ENCODE measurements at places on chromosomes 5 and 9.
A peak's percentile ranks its signal among the peaks of the same experiment; 100 is the strongest.

DNA sequence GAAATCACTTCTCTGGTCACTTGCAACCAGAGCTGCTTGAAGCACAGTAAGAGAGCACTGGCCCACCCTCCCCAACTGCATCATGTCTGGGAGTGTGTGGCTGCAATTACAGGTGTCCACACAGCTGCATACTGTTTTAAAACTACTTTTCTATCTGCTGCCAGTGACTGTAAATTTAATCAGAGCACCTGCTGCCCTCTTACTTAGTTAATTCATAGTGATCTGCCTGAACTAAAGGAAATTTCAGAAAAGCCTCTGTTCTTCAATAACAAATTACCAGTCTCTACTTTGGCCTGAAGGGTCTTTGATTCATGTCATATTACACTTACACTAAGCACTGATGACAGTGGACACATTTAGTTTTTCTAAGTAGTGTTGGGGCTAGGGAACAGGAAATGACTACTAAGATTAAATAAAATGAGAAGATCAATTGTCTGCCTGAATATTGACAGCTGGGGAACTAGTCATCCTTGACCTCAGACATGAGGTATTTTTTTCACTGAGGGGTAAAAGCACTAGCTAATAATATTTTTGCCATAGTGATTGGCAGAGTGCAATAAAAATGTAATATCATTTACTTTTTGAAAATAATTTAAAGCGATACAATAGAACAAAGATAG lies 788.9 kb upstream of the GRAMD2B start:
- DNase-seq, result no peak

GRCh38 chr5:173890195-173890991 lies 2.2 kb downstream of the CPEB4 start:
- no peak for DNase-seq

- DNase-seq, result peak; percentile 69
Observed at GRCh38 chr5:9888501-9888901, 258.4 kb upstream of the TAS2R1 start.

- DNase-seq, result no peak
Observed at GRCh38 chr5:165328846-165329245, 1823.4 kb downstream of the MAT2B start.

GRCh38 chr9:7402334-7403027 lies 397.1 kb downstream of the DMAC1 start:
- no peak for DNase-seq

DNA sequence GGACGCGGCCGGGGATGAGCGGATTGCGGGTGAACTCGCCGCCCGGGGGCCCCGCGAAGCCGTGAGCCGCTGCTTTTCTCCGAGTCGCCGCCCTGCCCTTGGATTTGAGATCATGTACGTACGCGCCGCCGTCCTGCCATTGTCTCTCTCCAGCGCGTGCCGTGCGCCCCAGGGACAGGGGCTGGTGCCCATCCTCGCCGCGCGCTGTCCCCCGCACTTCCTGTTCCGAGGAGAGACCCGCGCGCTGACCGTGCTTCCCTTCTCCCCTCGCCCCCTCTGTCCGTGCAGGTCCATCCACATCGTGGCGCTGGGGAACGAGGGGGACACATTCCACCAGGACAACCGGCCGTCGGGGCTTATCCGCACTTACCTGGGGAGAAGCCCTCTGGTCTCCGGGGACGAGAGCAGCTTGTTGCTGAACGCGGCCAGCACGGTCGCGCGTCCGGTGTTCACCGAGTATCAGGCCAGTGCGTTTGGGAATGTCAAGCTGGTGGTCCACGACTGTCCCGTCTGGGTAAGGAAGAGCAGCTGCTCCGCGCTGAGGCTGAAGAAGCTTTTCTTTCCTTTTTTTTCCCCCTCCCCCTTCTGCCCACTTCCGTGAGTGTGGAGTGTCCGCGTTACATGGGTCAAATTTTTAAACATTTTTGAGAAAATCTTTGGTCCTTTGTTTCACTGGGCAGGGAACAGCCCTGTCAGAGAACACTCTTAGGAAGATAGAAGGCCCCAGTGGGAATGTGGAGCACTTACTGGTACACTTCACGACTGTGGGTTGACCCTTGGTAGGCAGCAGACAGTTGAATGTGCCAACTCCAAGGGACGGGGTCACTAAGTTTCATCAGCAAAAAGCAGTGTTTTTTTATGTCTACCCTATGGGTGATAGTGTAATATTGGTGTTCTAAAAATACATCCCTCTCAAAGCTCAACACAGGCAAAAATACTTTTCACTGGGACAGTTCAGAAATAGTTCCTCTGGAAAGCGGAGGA lies 727 bp downstream of the RHOBTB3 start:
- DNase-seq, result no peak

DNA sequence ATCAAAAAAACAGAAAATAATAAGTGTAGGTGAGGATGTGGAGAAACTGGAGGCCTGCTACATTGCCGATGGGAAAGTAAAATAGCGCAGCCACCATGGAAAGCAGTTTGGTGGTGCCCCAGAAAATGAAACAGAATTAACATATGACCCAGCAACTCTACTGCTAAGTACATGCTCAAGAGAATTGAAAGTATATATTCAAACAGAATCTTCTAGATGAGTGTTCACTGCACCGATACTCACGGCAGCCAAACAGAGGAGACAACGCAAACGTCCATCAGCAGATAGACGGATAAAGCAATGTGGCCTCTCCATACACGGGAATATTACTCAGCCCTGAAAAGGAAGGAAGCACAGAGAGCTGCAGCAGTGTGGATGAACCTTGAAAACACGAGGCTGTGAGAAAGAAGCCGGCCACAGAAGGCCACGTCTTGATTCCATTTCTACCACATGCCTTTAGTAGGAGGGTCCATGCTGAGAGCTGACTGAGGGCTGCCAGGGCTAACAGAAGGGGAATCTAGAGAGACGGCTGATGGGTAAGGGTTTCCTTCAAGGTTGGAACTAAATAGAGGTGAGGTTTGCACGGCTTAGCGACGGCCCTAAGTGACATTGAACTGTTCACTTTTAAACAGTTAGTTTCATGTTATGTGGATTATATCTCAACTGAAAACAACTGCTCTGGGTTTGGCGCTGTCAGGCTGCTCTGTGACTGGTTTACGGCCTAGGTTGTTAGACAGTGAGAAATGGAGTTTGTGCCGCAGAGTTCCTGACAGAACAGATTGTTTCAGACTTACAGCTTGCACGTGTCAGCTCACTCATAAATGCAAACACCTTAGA lies 29.8 kb downstream of the AHRR start:
- DNase-seq, result no peak

GRCh38 chr5:10828241-10828640 lies 67.2 kb upstream of the DAP start:
- peak; percentile 23 for DNase-seq

- DNase-seq, result no peak
Observed at GRCh38 chr9:134944351-134944802, 26.7 kb upstream of the FCN1 start.

- DNase-seq, result no peak
Observed at GRCh38 chr9:31445357-31445756, 939.1 kb upstream of the ACO1 start.

DNA sequence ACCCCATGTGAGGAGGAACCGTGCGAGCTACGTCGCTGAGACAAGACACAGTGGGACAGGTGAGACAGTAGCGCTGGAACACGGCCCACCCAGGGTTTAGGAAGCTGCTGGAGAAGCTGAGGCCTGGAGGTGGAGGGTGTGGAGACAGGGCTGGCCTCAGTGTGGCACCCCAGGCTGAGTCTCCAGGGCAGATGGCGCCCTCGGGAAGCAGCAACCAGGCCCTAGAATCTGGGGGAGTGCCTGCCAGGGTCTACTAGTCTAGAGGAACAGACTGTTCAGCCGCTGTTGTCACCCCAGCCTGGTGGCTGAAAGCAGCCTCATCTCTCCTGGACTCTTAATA lies 4.6 kb upstream of the TERT start:
- no peak for DNase-seq

DNA sequence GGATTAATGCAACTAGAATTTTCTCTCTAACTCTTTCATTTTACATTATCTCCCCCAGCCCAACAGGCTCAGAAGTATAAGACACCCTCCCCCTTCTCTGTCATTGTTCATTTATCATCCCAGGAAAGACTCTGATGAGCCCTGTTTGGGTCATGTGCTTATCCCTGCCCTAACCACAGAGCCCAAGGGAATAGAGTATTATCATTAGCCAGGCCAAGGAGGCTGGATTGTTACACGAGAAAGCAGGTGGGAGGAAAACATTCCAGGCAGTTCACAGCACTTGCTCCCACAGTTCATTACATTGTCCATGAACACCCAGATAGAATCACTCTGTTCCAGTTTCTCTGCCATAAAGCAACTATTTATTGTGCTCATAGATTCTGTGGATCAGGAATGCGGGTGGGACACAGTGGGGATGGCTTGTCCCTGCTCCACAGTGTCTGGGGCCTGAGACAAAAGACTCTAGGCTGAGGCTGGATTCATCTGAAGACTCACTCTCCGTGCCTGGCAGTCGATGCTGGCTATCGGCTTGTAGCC lies 59.5 kb upstream of the TMEM215 start:
- DNase-seq, result no peak

GRCh38 chr9:69193685-69194032 lies 19.6 kb downstream of the TJP2 start:
- DNase-seq, result no peak

DNA sequence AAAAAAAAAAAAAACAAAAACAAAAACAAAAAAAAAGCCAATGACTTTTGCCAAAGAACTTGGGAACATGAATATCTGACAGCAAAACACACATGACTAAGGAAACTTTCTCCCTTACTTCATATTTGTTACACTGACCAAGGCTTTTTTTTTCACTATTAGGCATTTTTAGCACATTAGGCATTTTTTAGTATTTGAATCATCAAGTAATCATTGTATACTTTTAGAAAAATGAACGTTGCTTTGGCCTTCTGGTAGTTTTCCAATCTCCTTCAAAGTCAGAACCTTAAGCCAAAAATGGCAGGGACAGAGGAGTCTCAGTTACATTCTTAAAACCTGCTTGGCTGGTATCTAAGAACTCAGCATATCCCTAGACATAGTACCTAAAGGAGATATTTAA lies 19.3 kb downstream of the NREP start:
- DNase-seq, result no peak

DNA sequence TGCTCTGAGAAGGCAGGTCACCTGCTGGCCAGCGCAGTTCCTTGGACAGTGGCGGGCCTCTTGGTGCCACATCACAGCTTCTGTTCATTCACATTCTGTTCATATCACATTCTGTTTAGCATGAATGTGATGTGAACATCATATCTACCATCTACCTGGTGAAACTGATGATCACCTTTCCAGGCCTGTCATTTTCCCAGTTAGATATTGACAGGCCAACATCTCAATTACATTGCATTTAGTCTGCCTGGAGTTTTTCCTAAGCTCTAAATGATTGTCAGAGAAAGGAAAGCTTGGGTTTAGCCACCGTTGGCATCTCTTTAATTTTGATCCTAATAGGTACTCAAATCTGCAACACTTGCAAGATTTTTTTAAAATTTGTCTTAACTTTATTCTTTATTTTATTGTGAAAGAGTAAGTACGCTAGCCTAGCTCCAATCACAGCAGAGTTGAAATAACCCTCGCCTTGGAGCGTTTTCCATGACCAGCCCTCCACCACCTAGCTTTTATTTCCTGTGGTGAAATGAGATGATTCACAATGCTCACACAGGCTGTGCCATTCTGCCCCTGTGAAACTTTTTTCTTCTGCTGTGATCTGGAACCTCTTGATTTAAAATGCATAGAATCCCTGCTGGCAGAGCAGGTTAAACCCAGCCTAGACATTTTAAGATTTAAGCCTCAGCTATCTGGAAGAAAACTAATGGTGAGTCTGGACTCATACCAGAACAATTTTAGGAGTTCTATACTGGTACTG lies 225.0 kb downstream of the ESM1 start:
- no peak for DNase-seq

- no peak for DNase-seq
Observed at GRCh38 chr9:120911295-120911837, 15.2 kb downstream of the TRAF1 start.

GRCh38 chr9:73689051-73689870 lies 537.6 kb downstream of the ANXA1 start:
- DNase-seq, result no peak

- no peak for DNase-seq
Observed at GRCh38 chr9:1637401-1637800, 377.7 kb upstream of the SMARCA2 start.

GRCh38 chr5:134098690-134099089 lies 15.8 kb upstream of the TCF7 start:
- DNase-seq, result no peak

DNA sequence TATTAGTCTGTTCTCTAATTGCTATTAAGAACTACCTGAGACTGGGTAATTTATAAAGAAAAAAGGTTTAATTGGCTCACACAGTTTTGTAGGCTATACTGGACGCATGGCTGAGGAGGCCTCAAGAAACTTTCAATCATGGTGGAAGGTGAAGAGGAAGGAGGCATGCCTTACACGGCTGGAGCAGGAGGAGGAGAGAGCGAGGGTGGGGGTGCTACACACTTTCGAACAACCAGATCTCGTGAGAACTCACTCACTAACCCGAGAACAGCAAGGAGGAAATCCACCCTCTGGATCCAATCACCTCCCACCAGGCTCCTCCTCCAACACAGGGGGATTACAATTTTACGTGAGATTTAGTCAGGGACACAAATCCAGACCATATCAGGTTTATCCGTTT lies 90.0 kb downstream of the RMI1 start:
- no peak for DNase-seq

DNA sequence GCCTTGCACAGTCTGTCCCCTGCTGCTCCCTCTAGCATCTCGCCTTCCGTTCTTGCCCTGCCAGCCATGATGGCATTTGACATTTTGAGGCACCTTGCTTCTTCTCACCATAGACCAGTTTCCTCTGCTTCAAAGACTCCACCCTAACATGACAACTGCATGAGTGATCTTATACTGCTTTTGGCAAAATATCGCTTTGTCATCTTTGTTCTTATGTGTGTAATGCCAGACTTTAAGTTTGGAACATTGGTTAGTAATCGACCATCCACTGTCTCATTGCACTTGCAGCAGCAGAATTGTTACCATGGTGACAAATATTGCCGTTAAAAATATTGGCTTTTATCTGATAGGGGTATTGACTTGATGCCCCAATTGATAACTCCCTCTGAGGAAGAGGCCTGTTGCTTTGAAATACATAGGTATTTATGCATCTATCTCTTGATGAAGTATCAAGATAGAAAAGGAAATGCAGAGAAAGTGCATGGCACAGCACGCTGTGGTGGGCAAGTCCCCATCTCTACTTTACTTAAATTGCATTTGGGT lies 6.8 kb downstream of the GARIN3 start:
- no peak for DNase-seq

GRCh38 chr5:171498166-171498565 lies 78.7 kb downstream of the FGF18 start:
- no peak for DNase-seq

DNA sequence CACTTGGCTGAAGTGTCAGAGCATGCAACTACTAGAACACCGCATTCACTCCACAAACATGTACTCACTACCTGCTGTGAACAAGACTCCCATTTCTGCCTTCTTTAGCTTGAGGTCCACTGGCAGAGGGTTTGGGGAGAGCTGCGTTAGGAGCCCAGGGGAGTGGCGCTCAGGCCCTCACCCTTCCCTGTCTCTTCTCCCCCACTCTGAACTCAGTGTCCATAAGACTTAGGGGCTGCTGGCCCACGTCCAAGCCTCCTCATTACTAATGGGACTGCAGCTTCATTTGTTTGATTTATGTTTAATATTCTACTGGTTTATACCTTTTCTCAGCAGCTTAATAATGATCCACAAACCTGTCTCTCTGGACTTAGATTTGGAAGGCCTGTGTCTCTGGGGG lies 70.9 kb downstream of the HSPA4 start:
- no peak for DNase-seq

All from AG04449 (cell line).